Activated CD4-positive, alpha-beta T cell treated with anti-CD3 and anti-CD28 coated beads, Interleukin-2, amount 50 U/mL, for 16 hours (primary cell): ENCODE measurements at places on chromosomes 4 and X.

DNA sequence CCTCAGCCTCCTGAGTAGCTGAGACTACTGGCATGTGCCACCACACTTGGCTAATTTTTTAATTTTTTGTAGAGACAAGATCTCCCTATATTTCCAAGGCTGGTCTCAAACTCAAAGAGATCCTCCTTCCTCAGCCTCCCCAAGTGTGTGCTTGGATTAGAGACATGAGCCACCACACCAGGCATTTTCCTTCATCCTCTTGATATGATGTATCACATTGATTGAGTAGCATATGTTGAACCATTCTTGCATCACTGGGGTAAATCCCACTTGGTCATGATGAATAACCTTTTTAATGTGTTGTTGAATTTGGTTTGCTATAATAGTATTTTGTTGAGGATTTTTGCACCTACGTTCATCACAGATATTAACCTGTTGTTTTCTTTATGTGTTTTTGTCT, 24.2 kb upstream of the PPM1K start:
- no peak for DNase-seq

DNA sequence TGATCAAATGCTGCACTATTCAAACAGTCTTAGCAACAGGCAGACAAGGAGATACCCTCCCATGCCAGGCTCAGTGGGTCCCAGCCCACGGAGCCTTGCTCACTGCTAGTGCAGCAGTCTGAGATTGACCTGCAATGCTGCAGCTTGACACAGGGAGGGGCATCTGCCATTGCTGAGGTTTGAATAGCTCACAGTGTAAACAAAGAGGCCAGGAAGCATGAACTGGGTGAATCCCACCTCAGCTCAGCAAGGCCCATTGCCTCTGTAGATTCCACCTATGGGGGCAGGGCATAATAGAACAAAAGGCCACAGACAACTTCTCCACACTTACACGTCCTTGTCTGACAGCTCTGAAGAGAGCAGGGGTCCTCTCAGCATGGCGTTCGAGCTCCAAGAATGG, 26.6 kb upstream of the ZXDB start:
- no peak for DNase-seq

- peak; percentile 40 for DNase-seq
These were observed 72.4 kb downstream of the COQ2 start for GRCh38 chr4:83212041-83212851.

- no peak for DNase-seq
These were observed 44.3 kb downstream of the TSPAN5 start for GRCh38 chr4:98614094-98614493.

DNA sequence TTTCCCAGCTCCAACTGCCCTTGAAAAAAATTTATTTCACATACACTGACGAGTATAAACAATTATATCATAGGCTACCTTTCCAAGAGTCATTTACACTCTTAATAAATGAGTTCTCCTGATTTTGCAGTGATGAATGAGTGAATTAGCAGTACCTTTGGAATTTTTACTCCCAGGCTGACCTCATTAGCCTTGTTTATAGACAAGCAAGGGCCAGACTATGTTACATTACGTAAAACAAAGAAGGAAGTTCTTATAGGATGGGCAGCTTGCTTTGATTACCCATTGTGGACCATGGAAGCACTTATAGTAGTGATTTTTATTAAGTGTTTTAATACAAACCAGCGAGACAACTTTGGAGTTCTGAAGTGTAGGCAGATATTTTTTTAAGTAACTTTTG, 112.9 kb upstream of the C1QTNF7 start:
- no peak for DNase-seq

DNA sequence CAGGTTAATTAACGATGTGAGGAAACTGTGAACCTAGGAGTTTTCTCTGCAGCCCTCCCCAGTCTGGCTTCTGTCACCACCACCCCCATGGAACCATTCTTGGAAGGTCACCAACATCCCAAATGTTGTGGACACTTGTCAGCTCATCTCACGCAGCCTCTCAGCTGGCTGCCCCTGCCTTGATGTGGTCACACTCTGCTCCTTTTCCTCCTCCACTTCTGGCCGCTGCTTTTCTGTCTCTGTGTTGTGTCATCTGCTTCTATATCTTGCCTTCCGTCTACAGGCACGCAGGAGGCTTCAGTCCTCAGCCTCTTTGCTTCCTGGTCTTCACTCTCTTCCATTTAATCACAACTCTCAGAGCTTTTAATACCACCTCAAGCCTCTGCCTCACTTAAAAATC, 371.5 kb upstream of the SLIT2 start:
- DNase-seq = no peak

DNA sequence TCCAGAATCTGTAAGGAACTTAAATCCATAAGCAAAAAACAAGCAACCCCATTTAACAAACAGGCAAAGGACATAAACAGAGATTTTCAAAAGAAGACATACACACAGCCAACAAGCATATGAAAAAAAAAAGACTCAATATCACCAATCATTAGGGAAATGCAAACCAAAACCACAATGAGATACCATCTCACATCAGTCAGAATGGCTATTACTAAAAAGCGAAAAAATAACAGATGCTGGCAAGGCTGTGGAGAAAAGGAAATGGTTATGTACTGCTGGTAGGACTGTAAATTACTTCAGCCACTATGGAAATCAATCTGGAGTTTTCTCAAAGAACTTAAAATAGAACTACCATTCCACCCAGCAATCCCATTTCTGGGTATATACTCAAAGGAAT, 156.8 kb upstream of the RADX start:
- DNase-seq = peak; percentile 16

GRCh38 chr4:112213091-112213490, 18.5 kb upstream of the AP1AR start:
- no peak for DNase-seq

GRCh38 chrX:14412686-14413085, 116.7 kb upstream of the GLRA2 start:
- no peak for DNase-seq

GRCh38 chr4:77920371-77920770, 57.7 kb downstream of the MRPL1 start:
- DNase-seq = no peak

GRCh38 chrX:42399632-42400024, 378.3 kb downstream of the PPP1R2C start:
- DNase-seq = no peak

- DNase-seq = no peak
These were observed 19.1 kb downstream of the ATP5ME start for GRCh38 chr4:654871-655463.

- DNase-seq = no peak
These were observed 934 bp upstream of the SEC31A start for GRCh38 chr4:82891707-82892466.

DNA sequence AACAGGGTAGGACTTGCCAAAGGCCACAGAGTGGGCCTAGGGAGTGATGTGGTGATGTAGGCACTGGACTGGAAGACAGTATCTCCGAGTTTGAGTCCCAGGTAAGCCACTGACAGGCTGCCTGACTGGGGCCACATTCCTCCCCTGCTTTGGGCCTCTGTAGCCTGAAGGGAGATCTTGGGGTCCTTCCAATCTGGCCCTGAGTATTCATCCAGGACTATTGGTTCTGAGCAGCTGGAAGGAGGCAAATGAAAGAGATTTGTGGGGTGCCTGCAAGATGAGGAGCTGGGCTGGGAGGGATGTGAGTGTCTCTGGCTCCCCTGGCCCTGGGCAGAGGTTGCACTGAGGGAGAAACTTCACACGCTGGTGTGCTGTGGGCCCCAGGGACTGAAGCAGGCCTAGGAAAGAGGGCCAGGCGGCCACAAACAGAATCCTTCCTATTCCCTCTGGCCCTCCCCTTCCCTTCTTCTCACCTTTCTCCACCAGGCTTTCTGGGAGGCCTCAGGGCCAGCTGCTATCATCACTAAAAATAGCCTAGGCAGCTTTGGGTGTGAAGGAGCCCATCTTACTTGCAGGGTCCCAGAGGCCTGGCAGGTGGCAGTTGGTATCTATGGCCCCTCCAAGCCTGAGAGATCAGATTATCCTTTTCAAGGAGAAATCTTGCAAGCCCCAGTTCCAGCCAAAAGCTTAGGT, 70.1 kb downstream of the PJA1 start:
- DNase-seq = no peak

GRCh38 chr4:54032558-54033135, 31.8 kb downstream of the CHIC2 start:
- DNase-seq = no peak

DNA sequence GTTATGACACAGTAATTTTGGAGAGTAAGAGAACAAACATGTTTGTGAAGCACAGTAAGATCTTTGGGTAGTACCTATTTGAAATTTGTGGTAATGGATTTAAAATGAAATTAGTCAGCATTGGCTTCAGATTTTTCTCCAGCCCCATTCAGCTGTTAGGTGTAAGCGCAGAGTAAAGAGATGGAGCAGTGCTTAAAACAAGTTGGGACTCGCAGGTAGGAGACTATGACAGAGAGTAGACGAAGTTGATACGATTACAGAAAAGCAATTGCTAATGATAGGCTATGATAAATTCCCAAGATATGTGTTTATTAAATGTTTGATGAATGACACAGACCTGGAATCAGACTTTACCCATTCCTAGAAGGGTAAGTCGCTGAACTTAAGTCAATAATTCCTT, 72.6 kb downstream of the CHIC2 start:
- no peak for DNase-seq

DNA sequence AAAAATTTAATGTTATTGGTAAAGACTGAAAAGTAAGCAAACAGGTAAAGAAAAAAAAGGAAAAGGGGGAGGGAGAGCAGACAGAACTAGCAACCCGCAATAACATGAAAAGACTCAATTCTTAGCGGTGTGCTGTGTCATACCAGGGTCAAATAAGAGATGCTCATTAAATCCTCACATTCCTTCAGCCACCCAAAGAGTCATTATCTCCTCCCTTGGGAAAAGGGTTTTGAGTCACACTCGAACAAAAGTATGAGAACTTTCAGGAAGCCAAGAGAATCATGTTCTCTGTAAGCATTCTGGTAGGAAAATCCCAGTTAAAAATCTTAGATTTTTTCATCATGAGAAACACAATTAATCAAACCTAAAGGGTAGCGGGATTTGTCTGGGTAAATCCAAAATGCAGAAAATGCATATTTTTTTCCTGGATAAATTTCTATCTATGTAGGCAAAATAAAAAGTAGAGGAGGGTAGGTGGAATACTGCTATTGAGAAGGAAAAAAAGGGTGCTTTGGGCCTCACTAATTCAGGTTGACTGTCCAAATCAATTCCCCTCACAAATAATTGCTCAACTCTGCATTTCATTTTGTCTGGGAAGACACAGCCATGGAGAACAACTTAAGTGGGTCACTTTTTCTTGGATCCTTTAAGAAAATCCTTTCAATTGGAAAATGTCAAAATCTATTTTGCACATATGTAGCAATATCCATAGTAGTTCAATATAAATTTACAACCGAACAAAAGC, 23.2 kb downstream of the TNIP3 start:
- no peak for DNase-seq

- DNase-seq = no peak
These were observed 543.5 kb downstream of the PDHA2 start for GRCh38 chr4:96383349-96383748.

DNA sequence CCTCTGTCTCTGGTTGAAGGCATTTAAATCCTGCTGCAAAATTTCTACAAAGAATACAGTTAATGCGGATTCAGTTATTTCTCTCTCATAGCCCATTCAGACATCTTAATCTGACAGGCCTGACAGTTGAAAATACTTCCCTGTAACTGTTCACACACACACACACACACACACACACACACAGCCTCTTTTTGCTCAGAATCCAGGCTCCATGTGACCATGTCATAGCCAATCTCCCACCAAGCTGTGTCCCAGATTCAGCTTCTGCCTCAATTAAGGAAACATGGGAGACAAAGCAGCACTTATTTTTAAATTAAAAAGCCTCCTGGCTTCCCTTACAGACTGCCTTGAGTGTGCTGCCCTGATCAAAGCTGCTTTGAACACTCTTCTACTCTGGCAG, 49.3 kb upstream of the EFHC2 start:
- no peak for DNase-seq

DNA sequence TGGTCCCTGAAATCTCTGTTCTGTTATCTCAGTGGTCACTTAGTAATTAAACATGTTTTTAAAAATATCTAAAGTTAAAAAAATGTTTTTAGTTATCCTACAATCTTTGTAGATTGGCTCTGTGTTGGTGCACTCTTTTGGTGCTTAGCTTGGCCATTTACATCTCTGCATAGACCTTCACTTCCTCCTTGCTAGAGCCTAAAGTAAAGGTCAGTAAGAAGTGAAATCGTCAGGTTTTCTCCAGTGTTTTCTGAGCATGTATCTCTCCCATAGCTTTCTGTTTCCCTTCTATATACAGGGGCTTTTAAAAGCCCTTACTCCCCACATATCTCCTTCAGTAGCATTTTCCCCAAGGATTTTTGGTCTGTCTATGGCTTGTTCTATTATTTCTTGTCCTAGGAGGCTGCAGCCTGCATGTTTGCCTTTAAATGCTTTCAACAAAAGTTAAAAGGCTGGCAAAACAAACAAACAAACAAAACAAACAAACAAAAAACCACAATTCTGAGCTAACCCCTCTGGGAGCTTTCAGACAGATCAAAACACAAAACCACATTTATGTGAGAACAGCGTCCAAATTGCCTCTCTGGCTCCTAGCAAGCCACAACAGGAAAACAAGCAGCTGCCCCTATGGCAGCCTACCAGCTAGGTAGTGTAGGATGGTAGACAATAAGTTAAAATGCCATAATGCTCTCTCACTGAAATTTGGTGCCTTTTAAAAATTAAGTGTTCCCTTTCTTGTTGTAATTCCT, 27.3 kb upstream of the GPRASP2 start:
- no peak for DNase-seq

DNA sequence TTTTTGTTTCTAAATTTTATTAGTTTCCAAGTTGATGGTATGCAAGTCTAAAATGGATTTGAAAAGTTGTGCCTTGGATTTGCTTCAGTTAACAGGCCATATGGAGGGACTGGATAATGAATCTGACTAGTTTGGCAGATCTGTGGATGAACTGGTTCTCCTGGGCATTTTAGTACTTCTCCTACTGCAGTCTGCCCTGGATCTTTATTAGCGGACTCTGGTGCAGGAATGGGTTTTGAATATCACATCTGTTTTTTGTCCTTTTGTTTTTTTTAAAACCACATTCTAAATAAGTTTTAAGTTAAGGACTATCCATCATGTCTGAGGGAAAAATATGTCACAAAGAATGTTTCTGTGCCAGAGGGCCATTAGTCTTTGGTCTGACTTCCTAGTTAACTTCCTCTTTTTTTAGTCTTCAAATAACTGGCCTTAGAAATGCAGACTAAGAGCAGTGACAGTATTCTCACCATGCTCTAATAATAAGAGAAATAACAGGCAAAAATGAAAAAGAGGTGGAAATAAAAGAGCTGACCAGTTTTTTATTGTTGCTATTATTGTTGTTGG, 13.9 kb upstream of the DCK start:
- DNase-seq = no peak

DNA sequence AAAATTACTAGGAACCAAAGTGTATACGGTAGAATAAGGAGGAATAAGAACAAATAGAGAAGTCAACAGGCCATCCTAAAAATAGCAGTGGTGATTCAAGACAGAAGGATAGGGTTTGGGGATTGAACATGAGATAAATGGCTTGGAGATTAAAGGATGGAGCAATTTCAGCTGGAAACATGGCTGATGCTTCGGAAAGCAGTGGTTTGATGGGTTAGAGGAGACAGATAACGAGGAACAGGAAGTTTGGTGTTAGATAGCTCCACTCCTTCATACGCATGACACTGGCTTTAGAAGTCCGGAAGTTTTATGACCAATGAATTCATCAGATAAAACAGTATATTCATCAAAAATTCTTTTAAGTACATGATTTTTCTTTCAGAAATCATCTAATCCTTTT, 70.8 kb upstream of the GALNTL6 start:
- no peak for DNase-seq
